Lung (tissue), 17 donors: ENCODE measurements at places on chromosomes 3 and 15.

GRCh38 chr15:54519577-54519976 is 541.3 kb downstream of the UNC13C start:
- DNase-seq = no peak

- peak; percentile 69 for DNase-seq
Measured at GRCh38 chr3:190017521-190018288, 103.0 kb downstream of the P3H2 start.

DNA sequence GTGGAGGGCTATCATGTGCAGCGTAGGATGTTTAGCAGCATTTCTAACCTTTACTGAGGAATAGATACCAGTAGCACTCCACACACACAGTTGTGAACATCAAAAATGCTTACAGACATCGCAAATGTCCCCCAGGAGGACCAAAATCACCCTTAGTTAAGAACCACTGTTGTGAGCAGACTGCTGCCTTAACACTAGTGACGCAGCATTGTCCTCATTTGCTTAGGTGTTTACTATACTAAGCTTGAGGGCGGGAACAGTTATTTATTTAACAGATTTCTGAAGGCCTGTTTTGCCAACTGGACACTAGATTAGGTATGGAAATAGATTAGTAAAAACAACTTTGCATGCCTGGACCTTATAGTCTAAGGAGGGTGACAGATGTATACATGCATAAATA is 2.3 kb downstream of the PPP2R3A start:
- no peak for DNase-seq

- no peak for DNase-seq
Measured at GRCh38 chr3:196287090-196287439, 461 bp downstream of the PCYT1A start.

DNA sequence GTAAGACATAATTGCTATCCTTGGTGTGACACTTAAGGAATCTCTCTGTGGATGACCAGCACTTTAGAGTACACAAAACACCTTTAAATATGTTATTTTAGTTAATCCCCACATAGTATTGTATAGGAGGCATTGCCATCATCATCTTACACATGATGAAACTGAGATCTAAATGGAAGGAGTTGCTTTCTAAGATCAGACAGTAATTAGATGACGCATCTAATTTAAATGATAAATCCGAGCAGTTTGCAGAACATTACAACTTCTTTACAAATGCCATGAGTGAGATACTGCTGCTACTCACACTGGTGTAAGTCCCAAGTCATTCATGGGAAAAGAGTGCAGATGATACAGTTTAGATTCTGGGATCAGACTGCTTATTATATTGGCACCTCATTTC is 431.9 kb downstream of the MFSD1 start:
- DNase-seq = no peak

- DNase-seq = no peak
Measured at GRCh38 chr3:75272691-75273090, 391.4 kb upstream of the FRG2C start.

DNA sequence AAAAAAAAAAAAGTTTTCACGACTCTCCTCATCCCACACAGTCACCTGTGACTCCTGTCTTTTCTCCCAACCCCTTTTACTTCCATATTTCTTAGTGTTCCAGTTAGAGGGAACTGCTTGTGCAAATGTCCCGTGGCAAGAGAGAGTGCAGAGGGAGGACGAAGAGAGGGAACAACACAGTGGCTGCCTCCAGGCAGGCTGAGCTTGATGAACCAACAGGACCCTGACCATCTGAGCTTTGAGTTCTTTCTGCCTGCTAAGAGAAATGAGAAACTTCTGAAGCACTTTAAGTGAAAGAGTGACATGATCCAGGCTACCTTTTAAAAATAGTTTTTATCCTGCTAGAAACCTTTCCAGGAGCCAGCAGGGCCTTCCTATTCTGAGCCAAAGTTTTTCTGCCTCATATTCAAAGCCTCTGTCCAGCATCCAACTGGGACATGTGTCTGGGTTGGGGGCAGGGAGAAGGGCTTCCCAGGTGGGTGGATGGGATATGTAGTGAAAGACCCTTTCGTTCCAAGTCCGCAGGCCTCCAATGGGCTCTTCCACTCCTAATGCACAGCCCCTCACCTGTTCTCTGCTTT is 239.9 kb downstream of the OPA1 start:
- no peak for DNase-seq

DNA sequence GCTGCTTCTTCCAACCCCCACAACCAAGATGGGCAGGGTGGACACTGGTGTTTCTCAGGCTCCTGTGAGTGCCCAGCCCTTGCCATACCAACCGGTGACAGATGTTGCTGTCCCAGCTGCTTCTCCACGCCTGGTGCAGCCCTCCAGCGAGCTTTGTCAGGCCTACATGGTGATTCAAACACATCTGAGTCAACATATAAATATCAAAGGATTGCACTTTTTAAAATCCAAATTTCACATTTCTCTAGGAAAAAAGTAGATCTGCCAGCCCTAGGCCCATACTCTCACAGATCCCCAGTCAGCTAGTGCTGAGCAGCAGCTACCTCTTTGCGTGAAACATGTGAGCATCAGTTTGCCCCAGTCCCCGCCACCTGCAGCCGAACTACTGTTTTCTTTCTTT is 52.7 kb downstream of the RPN1 start:
- no peak for DNase-seq

DNA sequence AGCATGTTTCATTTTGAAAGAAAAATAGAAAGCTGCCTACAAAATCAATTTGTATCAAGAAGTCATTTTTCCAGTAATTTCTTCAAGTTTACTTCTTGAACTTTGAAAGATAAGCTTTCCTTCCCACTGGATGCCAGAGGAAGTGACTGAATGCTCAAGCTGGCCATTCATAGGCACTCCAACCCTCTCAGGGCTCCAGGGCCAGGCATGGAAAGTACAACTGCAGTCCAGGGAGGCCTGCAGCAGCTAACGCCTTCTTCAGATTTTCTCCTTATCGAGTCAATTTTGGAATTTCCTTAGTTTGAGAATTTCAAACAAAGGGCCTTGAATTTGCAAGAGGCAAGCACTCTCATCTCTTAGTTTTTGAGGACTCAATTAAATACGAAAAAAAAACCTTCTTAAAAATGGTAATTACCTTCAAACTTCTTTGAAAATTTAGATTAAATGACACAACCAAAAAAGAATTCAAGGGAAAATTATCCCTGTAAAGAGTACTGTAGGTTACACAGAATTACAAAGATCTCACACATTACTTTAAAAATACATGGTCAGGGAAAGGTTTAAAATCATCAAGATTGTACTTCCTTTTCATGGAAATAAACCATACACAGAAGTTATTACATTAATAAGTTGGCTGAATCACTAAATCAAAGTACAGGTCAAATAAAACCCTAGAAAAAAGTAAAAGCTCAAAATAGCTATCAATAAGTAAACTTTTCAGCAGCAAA is 2.5 kb downstream of the UBP1 start:
- peak; percentile 48 for DNase-seq

DNA sequence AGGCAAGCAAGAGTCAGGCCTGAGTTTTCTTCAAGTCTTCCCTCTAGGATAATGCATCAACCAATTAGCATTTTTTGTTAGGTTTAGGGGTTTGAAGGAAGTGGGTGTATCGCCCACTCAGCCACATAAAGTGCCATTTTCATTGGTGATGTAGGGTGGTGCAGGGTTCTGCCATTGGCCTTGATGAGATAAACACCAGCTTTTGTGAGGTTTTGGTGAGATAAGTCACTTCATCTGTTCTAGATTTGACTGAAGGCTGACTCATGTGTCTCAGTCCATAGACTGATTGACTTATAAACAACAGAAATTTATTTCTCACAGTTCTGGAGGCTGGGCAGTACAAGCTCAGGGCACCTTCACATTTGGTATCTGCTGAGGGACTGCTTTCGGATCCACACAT is 84.5 kb upstream of the C3orf80 start:
- no peak for DNase-seq

GRCh38 chr3:46489875-46490274 is 7.9 kb upstream of the RTP3 start:
- DNase-seq = no peak

DNA sequence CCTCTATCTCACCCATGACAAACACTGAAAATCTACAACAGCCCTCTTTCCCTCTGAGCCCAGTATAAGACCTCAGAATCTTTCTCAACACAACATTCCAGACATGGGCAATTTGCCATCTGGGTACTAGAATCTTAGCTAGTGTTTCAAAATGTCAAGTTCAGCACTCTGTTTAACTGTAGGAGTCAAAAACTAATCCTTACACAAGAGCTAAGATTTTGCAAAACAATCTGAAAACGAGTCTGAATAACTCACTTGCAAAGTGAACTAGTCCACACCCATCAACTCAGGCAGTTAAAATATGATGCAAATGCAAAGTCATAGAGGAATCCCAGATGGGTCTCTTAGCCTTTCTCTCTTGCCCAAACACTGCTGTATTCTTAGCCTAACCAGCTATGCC is 67.8 kb downstream of the GPR176 start:
- peak; percentile 45 for DNase-seq

DNA sequence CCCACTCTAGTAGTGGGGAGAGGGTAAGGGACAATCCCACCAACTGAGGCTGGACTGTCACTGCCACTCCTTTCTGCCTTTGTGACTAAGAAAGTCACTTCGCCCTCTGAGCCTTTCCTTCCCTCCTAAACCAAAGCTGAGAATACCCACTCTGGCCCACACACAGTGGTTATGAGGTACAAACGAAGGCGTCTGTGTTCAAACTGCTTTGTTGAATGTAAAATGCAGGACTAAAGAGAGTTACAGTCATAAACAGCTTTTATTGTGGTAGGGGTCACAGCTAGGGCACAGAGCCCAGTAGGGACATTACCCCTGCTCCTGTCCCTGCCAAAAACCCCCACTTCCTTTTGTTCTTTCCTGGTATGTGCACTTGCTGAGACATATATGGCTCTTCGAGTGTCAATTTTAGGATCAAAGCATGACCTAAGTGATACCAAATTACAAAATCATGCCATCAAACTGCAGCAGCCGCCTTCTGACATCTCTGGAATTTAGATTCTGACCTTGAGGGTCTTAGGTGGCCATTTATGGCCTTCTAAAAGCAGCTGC is 45.1 kb downstream of the CTDSPL start:
- peak; percentile 48 for DNase-seq

GRCh38 chr15:80804970-80805495 is 25.9 kb downstream of the CEMIP start:
- DNase-seq = no peak

- no peak for DNase-seq
Measured at GRCh38 chr3:123678108-123678511, 93.3 kb upstream of the HACD2 start.

- DNase-seq = peak; percentile 37
Measured at GRCh38 chr3:49871531-49872153, 1.9 kb upstream of the CAMKV start.

- DNase-seq = peak; percentile 44
Measured at GRCh38 chr15:47577461-47577860, 139.8 kb upstream of the SEMA6D start.
